Astrocyte (in vitro differentiated cells and primary cell): ENCODE measurements at places on chromosomes 11 and 22. TPM values are rescaled to one million over a fixed set of nuclear protein-coding genes. Genes with fewer than 3 reads are reported as not detected.

- no peak for DNase-seq
Observed at GRCh38 chr11:66240781-66241136, 27.7 kb upstream of the RAB1B start.

GRCh38 chr11:114296605-114297372 is 590 bp downstream of the NNMT start:
- no peak for DNase-seq

DNA sequence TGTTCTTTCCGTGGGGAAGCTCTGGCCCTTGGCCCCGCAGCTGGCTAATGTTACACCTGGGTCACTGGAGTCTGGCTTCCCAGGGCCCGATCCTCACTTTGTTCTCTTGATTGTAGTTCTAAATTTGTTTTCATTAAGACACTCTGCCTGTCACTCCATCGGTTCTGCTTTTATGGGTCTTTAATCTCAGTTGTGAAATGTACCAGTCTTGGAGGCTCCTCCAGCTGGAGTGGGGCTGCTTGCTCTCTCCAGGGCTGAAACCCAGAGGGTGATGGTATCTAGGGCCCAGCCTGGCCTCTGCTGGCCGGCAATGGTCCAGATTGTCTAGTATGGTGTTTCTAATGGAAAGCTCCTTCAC is 352.9 kb downstream of the TENM4 start:
- DNase-seq, result no peak

DNA sequence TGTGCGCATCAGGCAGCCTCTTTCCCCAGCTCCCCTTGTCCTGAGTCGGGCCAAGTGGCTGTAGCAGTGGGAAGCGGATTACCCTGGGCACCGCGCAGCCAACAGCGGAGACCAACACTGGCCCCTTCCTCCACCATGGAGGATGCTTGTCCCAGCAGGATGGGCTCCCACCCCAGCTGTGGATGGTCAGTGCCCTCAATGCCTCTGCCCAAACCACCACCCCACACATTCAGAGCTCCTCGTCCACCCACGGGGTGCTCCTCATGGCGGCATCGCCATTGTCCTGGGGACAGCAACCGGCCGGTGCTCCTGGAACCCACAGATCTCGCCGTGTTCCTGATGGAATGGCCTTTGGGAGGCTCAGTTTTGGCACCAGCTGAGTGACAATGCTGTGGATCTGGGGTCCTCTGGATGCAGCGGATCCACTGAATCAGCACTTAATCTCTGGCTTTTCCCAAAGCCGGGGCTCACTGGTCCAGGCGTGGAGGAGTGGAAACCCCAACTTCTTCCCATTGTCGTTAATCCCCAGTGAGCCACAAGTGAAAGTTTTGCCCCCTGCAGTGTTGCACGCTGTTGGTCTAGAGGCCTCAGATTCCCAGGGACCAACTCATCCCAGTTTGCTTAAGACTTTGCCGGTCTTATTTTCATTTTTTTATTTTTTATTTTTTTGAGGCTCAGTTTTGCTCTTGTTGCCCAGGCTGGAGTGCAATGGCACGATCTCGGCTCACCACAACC is 4.1 kb upstream of the B4GALNT4 start:
- no peak for DNase-seq

OR56A3 gene
- not detected in 2 replicates for total RNA-seq

SLC1A2 gene
- 0.14 and 0.25 TPM in 2 replicates for total RNA-seq
